ENCODE measurements at places on chromosomes 3 and 15.

GRCh38 chr3:15427981-15428380, 583 bp downstream of the EAF1 start:
- DNase-seq = no peak

GRCh38 chr15:58587486-58587885, 155.7 kb downstream of the LIPC start:
- DNase-seq = no peak

- DNase-seq = no peak
These were observed 22.0 kb downstream of the TRPM1 start for GRCh38 chr15:31079519-31079918.

- DNase-seq = no peak
These were observed 126.4 kb downstream of the SHQ1 start for GRCh38 chr3:72721683-72722381.

Data from gastrocnemius medialis (tissue), 4 donors.